ENCODE measurements at places on chromosomes 5 and 9.
A peak's percentile ranks its signal among the peaks of the same experiment; 100 is the strongest.

DNA sequence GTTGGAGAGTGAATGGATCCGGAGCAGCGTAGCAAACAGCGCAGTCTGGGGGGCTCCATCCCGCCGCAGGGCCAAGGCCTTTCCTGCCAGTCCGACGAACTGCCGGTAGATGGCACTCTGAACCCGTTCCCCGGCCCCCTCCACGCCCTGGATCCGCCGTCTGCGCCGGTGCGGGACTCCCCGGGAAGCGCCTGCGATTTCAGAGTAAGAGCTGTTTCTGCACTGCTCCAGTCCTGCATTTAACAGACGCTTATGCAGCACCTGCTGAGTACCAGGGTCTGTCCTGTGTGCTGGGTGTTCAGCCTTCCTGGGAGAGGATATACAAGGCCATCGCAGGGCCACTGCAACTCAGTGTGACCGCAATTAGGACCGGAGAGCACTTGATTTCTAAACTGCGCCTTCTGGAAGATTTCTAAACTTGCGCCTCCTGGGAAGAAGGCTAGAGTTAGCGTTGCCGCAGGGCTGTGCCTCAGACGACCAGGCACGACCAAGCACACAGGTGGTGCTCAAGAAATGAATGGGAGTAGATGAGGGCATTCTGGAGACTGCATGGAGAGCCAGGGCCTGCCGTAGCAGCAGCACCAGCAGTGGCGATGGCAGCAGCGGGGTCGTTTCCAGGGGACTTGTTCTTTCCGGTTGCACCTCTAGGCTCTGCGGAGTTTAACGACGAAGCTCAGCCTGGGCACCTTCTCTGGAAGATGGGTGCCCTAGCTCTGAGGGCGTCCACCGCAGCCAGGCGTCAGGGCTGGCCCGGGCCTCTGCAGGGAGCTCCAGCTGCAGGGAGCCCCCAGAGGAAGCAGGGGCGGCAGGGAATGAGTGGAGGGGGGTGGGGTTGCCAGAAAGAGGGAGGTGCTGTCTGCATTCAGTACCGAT is 14.3 kb upstream of the TIFAB start:
- DNase-seq = peak; percentile 53

DNA sequence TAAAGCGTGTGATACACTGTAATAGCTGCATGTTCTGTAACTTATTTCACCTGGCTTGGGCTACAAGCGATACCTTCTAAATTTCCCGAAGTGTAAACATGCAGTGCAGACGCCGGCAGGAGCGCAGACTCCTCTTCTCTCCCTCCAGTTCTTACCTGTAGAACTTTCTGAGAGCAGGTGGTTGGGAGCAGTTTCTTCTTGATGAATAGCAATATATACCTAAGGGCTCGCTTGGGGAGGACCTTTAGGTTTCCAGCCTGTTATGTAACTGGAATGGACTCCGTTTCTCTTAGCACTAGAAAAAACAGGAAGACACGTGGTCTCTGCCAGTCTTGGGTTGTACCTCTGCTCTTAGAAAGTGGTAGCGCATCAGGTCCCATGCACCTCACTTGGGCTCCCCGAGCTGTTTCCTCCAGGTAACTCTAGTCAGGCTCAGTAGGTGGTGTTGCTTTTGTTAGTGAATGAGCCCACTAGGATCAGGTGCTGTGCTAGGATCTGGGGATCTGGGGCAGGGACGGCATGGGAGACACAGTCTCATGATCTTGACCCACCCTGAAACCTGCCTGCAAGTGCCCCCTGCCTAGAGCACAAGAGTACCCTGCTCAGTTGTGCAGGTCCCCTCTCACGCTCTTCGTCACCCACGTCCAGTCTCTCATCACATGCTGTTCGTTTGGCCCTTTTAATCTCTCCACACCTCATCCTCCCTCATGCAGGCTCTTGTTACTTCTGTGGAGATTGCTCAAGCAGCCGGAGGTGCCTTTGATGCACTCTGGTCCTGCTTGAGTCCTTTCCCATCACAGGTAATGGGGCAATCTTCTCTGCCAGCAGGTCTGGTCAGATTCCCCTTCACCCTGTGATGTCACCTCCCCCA is 2.8 kb downstream of the TENT4A start:
- DNase-seq = no peak

GRCh38 chr5:9562141-9562540 is 16.3 kb upstream of the SEMA5A start:
- DNase-seq = no peak

DNA sequence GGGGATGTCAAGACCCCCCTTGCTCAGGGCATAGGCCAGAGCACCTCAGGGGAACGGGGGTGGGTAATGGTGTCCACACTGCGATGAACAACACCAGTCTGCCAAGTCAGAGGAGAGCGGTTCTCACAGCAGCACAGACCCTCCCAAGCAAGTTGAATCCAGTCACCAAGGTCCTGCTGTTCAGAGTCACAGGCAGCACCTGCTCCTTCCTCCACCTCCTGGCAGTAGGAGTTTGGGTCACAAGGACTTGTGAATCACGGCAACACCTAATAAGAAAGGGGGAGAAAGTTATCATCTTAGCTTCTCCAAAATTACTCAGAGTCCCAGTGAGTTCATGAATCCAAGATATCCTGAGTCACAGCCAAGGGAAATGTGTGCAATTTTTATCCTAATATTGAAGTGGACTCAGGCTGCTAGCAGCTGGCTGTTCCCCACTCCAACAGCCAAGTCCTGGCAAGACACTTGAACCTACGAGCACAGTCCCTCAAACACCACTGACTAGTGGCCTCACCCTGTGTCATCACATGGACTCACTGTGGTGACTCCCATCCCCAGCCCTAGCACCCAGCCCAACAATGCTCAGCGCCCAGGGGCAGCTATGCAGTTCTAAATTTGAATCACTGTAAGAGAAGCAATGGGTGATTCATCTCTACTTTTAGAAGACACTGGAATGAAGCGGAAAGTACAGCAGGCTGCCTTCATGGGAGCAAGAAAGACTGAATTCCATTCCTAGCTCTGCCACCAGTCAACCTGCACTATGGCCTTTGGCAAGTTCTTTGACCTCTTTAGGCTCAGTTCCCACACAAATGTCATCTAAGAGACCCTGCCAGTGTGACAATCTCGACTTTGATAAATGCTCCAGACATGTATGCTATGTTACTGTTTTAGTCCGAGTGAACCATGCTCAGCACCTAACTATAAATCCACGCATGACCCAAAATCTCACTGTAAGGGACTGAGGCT is 113.7 kb downstream of the KLHL3 start:
- DNase-seq = no peak

GRCh38 chr5:180816608-180817534 is 14.3 kb upstream of the MGAT1 start:
- no peak for DNase-seq

- no peak for DNase-seq
Observed at GRCh38 chr5:89444088-89444487, 561.1 kb upstream of the MEF2C start.

- peak; percentile 81 for DNase-seq
Observed at GRCh38 chr5:150778517-150779396, at the start of gene SMIM3. Gene SMIM3 (plus strand): TSS chr5:150778757. CDS start chr5:150795441, 16,684 bp downstream.

DNA sequence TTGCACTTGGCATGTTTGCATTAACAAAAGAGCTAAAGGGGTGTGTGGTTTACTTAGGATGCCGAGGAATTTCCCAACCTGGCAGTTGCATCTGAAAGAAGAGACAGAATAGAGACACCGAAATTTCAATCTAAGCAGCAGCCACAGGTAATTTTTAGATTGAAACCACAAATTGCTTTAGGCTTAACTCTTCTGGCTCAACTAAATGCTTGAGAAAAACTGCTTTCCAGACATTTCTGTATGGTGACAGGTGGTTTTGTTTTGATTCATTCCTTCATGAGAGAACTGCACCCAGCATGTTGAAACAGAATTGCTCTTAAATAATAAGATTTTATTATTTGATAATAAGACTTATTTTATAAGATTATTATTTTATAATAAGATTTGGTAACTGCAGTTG is 21.5 kb downstream of the SECISBP2 start:
- DNase-seq = no peak

DNA sequence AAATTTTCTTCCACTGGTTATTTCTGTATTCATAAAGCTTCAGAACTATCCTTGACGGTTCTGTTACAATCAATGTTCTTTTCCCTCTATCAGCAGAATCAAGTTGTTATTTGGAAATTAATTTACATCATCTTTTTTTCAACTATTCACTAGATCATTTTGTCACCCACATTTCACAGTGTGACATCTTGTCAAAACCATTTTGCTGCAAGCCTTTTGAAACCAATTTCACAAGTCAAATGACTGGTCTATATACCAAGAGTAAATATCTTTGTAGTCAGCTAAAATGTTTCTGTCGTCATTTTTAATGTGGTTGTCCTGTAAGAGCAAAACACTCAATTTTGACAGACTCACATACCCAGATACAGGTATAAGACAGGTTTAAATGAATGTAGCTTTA is 984.3 kb upstream of the TYRP1 start:
- DNase-seq = no peak

GRCh38 chr5:146645342-146645741 is 129.4 kb upstream of the GPR151 start:
- DNase-seq = no peak

DNA sequence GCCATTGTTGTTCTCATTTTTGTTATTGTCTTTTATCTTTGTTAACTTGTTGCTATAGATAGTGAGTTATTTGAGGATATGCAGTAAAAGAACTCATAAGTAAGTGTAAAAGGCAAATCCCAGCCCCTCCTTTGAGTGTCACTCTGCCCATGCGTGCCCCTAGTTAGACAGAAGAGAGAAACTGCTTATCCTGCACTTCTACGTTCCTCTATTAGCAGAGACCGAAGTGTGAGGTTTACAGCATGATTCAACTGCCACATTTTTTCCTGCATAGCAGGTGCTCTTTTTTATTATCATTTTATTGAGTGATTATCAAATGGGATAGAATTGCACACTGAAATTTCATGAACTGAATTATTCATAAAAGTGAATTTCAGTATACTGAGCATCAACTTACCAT is 12.0 kb upstream of the DNAH5 start:
- no peak for DNase-seq

GRCh38 chr9:101737705-101738565 is 512 bp downstream of the GRIN3A start:
- DNase-seq = no peak
